HT-29 (cell line): ENCODE measurements at places on chromosomes 12 and 14. TPM values are rescaled to one million over a fixed set of nuclear protein-coding genes. Genes with fewer than 3 reads are reported as not detected.

GRCh38 chr12:78037707-78038106 lies 207.0 kb downstream of the NAV3 start:
- DNase-seq, result no peak

GRCh38 chr12:52212701-52213563 lies 20.1 kb upstream of the KRT7 start:
- no peak for DNase-seq

GRCh38 chr14:103086771-103087342 lies 2.8 kb downstream of the LBHD2 start:
- no peak for DNase-seq

DNA sequence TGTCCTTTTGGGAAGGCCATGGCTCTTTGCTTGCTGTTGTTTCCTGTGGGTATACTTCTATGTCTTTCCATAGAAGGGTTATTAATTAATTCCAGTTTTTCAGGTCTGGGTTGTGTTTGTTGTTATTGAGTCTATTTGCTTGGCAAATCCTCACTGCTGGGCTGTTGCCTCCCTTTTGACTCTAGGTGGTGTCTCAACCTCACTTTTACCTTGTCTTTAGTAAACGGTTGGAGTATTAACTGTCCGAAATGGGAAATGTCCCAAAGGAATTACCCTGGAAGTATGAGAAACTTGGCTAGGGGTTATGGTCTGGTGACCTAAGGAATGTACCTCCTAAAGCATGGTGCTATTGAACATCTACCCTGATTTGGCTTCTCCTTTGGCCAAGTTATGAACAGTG lies 16.7 kb downstream of the PRH1 start:
- peak; percentile 32 for DNase-seq

- DNase-seq, result no peak
Observed at GRCh38 chr14:52073251-52073650, 4.4 kb upstream of the NID2 start.

DNA sequence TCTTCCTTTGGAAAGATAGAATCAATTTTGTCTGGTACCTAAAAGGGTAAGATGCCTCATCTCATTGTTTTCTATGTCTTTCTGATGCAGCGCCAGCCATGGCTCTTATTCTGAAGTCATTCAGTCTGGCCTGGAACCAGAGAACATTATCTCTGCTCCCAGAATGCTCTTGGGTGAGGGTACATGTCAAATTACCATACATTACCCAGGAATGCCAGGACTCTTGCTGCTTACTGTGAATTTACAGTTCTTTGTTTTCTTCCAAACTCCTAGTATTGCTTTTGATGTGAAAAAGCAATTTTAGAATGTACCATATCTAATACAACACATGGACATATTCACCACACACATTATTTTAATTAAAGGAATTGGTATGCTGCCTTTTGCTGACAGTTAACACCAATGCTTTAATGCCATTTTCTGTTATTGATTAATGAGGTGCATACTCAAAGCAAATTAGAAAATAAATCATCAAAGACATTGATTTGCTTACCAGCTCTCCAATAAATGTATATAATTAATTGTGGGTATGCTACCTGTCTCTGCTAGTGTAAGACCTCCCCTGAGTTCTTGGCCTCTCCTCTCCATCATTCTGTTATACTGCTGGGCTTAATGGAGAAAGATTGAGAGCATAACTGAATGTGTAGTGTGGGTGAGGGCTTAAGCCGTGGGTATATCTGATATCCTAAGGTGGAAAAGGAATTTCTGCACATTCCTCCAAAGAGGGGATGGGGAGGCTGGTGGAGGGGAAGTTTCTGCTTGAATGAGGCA lies 337.7 kb downstream of the C12orf75 start:
- DNase-seq, result no peak

GRCh38 chr12:127640181-127640886 lies 626.6 kb upstream of the TMEM132C start:
- DNase-seq, result no peak

Gene ERBB3
- total RNA-seq, result 136 and 141 TPM in 2 replicates

Gene GRIP1
- total RNA-seq, result 0.25 and 1.4 TPM in 2 replicates

Gene TMEM52B
- total RNA-seq, result not detected in 2 replicates

Gene PLBD1
- total RNA-seq, result 6.1 and 6.9 TPM in 2 replicates
